ENCODE measurements at places on chromosomes 3 and 15. TPM values are rescaled to one million over a fixed set of nuclear protein-coding genes. Genes with fewer than 3 reads are reported as not detected.

- DNase-seq = no peak
These were observed 10.3 kb downstream of the STOML1 start for GRCh38 chr15:73981761-73982221.

SPATA12 gene
- total RNA-seq = not detected

GRCh38 chr3:67648229-67648628 lies 6.2 kb downstream of the SUCLG2 start:
- no peak for DNase-seq

- DNase-seq = no peak
These were observed 58.9 kb upstream of the WNT5A start for GRCh38 chr3:55545995-55546394.

Measured in astrocyte (in vitro differentiated cells and primary cell).